ENCODE measurements at places on chromosomes 16 and 17.

DNA sequence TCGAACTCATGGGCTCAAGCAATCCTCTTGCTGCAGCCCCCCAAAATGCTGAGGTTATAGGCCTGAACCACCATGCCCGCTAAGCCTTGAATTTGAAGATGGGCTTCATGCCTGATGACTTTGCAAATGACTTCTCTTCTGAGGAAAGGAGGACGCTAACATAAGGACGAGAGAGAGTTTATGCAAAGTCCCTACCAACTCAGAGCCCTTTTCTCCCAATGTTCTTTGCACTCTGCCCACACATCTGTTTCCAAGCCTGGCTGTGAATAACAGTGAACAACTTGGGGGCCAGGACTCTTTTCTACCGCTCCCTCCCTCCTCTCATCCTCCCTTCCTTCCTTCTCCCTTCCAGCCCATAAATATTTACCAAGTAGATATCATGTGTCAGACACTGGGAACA is 8.5 kb upstream of the NPIPB2 start:
- no peak for DNase-seq

DNA sequence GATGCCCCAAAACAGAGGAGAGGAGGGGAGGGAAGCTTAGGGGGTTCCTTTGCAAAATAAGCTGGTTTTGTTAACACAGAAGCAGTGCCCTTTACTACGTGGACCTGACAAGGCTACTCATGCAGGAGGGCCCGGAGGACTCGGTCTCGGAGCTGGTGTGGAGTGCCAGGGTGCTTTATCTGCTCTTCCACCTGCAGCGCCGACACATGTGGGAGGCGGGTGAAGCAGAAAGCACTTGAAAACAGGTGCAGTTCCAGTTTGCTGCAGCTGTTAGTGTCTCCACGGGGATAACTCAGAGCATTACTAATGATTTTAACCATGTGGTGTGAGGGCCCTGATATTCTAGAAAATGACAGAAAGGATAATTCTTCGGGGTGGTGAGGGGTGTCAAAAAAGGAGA is 35.0 kb upstream of the MNT start:
- DNase-seq: no peak

- DNase-seq: no peak
Measured at GRCh38 chr17:82710499-82711232, 5.8 kb upstream of the FN3KRP start.

DNA sequence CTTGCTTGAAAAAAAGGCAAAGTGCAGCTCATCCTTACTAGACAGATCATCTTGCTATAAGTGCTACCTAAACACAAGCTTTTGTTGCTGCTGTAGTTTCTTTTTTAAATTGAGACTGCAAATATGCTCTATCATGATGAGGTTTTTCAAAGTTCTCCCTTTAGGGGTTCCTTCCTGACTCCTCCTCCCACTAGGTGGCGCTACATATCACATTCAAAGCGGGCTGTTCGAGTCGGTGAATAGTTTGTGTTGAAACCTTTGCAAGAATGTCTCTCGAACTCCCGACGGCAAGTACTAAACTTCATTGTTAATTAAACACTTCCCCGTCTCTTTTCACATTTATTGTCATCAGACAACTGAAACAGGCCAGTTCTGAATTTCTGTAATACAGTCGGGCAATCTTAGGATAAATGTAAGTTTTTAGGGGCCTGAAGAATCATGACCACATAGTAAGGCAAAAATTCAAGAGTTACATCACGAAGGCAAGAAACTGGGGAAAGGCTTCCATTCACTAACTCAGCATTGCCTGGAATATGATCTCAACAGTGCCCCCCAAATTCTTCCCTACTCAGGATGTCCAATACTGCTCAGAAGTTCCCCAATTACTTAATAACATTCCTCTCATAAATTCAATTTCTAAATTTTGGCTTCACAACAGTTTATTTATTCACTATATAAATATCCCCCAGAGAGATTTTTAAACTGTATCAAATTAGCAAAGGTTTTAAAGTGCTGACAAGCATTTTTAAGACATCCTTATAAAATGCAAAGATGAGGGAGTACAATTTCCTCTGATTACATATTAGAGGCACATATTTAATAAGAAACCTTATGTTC is 6.7 kb downstream of the HS3ST3A1 start:
- peak; percentile 89 for DNase-seq

- peak; percentile 67 for DNase-seq
Measured at GRCh38 chr17:14299280-14300141, 1.4 kb upstream of the HS3ST3B1 start.

DNA sequence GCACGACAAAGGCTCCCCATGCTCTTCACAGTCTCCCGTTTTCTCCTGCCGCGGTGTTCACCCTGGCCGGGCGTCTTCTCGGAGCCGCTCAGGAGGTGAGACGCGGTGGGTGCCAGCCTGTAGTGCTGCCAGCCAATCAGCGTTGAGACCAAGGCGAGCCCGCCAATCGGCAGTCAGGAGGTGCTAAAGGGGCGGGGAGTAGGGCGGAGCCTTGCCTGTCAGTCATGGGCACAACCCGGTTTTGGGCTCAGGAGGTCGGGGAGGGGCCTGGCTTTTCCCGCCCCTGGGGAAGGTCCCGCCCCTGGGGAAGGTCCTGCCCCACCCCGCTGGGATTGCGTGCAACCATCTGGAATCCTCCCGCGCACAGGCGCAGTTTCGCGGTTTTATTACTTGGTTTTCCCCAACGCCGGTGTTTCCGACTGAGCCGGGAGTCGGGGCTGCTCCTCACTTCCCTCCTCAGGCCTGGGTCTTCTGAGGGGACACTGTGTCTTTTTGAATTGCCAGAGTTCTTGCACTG is at the start of gene PRDM7:
TSS of gene PRDM7 (minus strand) at position 92 of the 517 bp plus-strand sequence. CDS start 1,421 bp downstream, outside the sequence.
- peak; percentile 98 for DNase-seq

GRCh38 chr16:78513838-78514237 is 414.4 kb downstream of the WWOX start:
- DNase-seq: no peak

- DNase-seq: no peak
Measured at GRCh38 chr17:40632216-40632615, 15.4 kb downstream of the SMARCE1 start.

DNA sequence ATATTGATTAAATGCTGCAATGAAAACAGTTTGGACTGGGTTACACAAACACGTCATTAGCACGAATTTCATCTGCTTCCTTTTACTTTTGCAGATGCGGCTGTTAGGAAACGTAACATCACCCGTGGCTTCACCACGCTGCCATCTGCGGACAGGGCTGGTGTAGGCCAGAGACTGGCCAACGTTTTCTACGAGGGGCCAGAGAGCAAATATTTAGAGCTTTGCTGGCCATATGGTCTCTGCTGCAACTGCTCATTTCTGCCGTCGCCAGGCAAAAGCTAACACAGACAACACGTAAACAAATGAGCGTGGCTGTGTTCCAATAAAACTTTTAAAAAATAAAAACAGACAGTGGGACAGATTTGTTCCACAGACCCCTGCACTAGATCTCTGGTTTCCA is 96.6 kb downstream of the ENGASE start:
- DNase-seq: no peak

- DNase-seq: no peak
Measured at GRCh38 chr16:90001761-90002503, 17.3 kb downstream of the DBNDD1 start.

GRCh38 chr17:38870259-38871165 is 654 bp downstream of the LASP1 start:
- DNase-seq: peak; percentile 81

GRCh38 chr16:50505115-50505514 is 43.1 kb upstream of the NKD1 start:
- no peak for DNase-seq

DNA sequence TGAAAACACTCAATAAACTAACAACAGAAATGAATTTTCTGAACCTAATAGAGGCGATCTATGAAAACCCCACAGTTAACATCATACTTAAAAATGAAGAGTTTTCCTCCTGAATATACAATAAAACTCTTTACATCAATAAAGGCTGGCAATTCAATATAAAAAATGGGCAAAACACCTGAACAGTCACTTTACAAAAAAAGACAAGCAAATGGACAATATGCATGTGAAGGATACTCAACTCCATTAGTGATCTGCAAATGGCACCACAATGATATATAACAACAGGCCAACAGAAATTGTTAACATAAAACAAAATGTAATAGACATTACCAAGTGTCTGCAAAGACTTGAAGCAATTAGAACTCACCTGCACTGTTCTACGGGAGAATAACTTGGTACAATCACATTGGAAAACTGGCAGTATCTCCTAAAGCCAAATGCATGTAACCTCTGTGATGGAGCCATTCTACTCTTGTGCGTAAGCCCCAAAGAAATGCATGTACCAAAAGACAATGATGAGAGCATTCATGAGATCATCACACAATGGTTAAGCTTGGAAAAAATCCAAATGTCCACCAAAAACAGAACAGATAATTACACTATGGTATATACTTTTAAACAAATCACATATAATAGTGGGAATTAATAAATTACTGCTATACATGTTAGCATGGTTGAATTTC is 433.4 kb upstream of the MAF start:
- no peak for DNase-seq

DNA sequence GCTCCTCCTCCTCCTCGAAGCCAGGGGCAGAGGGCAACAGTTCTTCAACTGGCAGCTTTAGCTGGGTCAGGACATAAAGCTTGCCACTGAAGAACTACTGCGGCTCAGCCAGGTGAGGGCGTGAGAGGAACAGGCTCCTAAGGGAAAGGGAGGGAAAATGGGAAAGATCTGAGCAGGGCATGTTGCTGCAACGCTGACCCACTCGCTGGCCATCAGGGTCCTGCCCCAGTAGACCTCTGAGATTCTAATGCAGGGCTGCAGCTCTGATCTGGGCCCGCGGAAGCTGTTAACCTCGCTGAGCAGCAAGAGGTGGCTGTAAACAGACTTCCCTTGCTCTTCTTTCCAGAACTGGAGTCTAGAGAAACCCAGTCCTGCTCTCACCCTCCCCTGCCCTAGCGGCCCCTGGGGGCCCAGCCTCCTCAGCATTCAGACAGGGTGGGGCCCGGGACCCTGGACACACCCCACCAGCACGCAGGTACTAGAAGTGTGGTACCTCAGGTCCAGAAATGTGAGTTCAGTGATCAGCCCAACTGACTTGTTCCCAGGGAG is 3.8 kb upstream of the TLCD2 start:
- DNase-seq: peak; percentile 71

GRCh38 chr17:73634629-73635028 is 9.6 kb downstream of the SDK2 start:
- no peak for DNase-seq

GRCh38 chr16:9042533-9042932 is 48.9 kb upstream of the HAPSTR1 start:
- DNase-seq: peak; percentile 26

GRCh38 chr17:81119223-81120148 is 45.8 kb upstream of the PVALEF start:
- peak; percentile 92 for DNase-seq

GRCh38 chr17:64480951-64481350 is 15.9 kb downstream of the POLG2 start:
- DNase-seq: no peak

DNA sequence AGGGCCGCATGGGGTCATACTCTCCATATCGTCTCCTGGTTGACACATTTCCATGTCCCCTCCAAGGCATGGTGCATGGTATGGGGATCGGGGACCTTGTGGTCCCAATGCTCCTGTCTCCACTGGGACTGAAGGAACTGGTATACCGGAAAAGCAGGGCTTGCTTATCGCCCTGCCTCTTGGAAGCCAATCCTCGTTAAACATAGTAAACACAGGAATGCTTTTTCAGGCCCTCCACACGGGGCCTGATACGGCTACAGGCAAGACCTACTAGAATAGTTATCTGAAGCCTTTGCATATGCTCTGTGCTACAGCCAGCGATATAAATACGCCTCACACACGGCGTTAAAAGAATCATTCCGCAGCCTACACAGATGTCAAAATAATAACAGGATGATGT is 159.5 kb downstream of the SHISA9 start:
- DNase-seq: no peak

DNA sequence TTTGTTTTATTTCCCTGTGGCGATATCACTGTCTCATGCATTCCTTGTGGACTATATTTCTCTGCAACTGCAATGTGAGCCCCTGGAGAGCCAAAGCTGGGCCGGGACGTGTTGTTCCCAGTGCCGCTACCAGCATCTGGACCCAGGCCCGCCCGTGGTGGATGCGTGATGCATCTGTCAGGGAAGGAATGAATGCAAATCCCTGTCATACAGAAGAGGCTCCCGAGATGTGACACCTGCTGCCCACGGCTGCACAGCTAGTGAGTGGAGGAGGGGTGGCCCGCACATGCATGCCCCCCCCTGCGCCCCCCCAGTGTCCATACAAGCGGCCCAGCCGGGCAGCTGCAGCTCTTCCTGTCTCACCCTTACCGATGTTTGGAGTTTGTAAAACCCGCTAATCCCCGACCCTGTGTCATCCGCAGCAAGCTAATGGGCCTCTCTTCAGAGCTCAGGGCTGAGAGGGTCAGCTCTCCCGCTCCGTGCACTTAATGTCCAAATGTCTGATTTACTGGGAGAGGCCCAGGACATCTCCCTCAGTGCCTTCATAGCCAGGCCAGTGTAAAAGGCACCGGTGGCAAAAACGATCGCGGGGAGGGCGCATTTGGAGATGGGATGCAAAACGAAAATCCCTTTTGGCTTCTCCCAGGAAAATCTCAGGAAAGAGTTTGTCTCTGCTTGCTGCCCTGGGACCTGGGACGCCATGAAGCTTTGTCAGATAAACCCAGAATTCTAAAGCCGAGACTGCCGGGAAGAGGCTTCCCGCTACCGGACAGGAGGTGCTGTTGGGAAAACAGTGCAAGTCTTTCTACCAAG is 91.8 kb downstream of the FOXL1 start:
- DNase-seq: no peak

DNA sequence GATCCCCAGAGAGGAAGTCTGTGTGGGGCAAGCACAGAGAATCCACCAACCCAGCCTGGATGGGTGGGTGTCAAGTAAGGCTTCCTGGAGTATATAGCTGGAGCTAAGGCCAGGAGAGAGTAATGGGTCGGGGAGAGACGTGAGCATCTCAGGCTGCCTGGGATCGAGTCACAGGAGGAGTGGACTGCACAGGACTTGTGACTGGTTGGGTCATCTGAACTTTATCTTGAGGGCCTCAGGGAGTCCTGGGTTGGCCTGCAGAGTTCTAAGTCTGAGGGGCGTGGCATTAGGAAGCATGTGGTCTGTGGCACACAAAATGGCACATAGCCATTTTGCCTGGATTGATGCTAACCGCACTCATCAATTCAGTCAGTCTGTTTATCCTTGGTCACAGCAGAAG is 1.5 kb downstream of the PLA2G15 start:
- no peak for DNase-seq

DNA sequence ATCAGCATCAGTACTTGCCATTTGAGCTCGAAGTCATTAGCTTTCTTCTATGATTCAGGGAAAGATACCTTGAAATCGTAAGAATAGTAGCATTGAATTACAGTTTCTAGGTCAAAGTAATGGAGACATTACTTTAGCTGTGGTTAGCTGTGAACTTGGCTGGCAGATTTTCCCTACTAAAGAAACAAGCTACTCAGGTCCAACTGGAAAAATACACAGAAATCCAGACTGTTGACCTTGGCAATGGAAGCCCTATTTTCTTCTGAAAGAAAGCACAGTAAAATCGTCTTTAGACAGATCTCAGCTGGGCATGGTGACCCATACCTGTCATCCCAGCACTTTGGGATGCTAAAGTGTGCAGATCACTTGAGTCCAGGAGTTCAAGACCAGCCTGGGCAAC is 13.4 kb upstream of the DNAJA2 start:
- no peak for DNase-seq

GRCh38 chr16:11108466-11108805 is 147.6 kb downstream of the SOCS1 start:
- DNase-seq: no peak

GRCh38 chr16:85484347-85485300 is 128.5 kb upstream of the GSE1 start:
- no peak for DNase-seq

- DNase-seq: peak; percentile 42
Measured at GRCh38 chr16:642189-643049, 791 bp downstream of the MCRIP2 start.

- peak; percentile 100 for DNase-seq
Measured at GRCh38 chr17:71976011-71976649, 144.7 kb upstream of the SOX9 start.
